CD4-positive, alpha-beta T cell treated with Interleukin-4 for 1 hour (primary cell): ENCODE measurements at places on chromosomes 16 and 17.

DNA sequence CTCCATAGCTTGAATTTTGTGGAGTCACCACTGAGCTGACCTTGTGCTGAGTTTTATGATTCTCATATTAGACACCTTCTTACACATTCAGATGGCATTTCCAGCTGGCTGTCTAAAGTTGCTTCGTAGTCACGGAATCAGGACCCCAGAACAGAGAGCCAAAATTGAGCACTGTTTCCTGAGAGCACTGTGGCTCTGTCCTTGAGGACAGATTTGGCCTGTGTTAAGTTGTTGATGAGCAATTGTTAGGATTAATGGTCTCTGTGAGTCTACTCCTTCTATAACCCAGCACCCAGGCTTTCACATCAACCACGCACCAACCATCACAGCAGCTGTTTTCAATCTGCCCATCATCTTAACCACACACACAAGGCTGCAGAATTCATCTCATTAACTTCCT lies 277.5 kb upstream of the HSBP1 start:
- DNase-seq, result no peak

DNA sequence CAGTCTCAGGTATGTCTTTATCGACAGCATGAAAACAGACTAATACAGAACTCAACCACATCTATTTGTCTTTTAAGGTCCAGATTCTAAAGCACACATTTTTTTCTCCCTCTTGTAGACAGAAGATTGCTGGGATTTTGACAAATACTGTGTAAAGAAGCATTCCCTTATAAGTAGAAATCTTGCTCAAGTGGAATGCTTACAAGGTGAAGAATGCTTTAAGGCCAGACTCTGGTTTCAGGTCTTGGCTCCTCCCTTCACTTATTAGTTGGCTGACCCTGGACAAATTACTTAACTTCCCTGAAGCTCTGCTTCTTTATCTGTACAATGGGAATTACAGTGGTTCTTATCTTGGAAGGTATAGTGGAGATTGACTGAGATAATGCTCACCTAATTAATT lies 242.3 kb upstream of the IRX5 start:
- DNase-seq, result no peak

GRCh38 chr17:6539871-6540270 lies 16.5 kb downstream of the PITPNM3 start:
- no peak for DNase-seq

DNA sequence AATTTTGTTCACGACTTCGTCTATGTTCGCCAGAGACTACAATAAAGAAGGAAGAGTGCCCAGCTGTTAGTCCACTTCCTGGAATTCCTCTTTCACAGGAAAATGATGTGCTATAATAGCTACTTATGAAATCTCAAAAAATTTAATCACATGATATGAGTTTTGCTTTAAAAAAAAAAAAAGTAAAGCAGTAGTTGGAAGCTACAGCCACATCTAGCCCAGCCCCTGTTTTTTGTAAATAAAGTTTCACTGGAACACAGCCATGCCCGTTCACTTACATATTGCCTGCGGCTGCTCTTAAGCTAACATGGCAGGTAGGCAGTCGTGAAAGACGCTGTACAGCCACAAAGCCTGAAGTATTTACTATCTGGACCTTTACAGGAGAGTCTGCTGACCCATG lies 15.3 kb downstream of the VPS53 start:
- no peak for DNase-seq

- DNase-seq, result no peak
Observed at GRCh38 chr17:37754363-37754762, 9.5 kb upstream of the HNF1B start.

- no peak for DNase-seq
Observed at GRCh38 chr16:64541621-64542020, 580.2 kb downstream of the CDH11 start.

GRCh38 chr17:72465191-72466024 lies 344.6 kb downstream of the SOX9 start:
- DNase-seq, result no peak

GRCh38 chr16:88422733-88423447 lies 30.2 kb upstream of the ZFPM1 start:
- DNase-seq, result no peak

GRCh38 chr16:54242199-54242598 lies 44.4 kb downstream of the IRX3 start:
- no peak for DNase-seq

- DNase-seq, result no peak
Observed at GRCh38 chr16:56732832-56733231, 2.9 kb downstream of the NUP93 start.

DNA sequence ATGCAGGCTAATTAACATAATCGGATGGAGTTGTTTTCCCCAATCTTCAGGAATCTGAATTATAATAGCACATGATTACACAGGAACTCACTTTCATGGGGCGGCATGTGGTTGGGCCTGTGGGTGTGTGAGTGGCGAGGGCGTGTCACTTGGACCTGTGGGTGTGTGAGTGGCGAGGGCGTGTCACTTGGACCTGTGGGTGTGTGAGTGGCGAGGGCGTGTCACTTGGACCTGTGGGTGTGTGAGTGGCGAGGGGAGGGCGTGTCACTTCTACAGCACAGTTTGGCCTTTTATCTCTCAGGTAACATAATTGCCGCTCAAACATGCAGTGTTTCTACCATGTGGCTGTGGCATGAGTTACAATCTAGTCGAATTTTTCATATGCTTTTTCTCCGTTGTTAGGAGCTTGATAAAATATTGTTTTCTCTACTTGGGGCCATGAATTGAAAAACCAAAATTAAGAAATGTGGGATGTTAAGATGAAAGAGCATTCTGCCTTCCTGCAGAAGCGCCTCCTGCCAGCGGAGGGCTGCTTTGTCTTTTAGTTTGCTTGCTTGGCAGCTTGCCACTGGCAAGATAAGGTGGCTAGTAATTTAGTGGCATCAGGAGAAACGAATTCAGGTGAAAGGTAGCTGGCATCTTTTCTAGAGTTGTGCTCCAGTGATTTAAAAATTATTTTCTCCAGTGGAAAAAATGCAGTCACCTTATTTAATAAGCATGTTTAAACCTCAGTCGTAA lies 36.2 kb downstream of the USP10 start:
- peak; percentile 68 for DNase-seq

DNA sequence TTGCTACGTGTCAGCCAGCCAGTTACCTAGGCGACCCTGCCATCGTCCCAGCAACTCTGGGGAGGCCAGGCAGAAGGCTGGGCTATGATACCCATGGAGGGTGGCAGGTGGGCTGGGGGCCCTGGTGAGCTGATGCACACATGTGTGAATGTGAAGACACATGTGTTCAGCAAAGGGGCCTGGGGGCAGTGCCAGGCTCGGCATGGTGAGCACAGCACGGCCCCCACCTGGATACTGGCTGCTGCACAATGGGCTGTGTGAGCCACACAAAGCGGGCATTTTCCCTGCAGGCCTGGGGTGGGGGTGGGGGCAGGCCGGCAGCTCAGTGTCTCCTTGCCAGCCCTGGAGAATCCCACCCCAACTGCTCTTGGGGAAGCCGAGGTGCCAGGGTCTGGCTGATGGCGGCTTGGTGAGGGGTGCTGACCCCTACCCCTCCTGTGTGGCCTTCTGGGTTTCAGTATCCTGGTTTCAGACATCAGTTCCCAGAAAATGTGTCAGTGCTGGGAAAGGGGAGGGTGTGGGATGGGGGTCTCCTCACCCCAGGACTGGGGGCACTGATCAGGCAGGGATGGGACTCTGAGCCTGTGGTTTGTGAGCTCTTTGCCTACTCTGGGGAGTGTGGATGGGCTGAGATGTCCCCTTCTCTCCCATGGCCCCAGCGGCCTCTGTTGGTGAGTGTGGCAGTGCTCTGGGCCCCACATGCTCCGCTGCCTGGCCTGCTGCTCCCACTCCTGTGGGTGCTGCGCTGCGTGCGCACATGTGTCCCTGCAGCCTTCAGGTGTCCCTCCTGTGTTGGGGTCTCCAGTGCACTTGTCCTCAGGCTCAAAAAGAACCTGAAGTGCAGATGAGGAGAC lies 5.1 kb downstream of the LLGL1 start:
- DNase-seq, result no peak

- DNase-seq, result no peak
Observed at GRCh38 chr16:71172481-71173207, 57.9 kb downstream of the HYDIN start.

DNA sequence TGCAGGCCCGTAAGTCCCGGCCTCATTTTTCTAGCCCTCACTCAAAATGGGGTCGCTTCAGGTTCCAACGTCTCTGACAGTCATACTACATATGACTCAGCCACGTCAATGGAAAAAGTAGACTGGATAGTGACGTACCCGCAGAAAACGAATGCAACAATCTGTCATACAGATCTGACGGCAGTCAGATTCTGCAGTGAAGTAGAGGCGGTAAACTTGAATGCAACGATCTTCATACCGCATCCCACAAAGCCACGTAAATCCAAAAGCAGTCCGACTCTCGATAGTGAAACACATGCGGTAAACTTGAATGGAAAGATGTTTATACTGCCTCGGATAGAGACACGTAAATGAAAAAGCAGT lies 38.4 kb upstream of the ARL4D start:
- DNase-seq, result peak; percentile 90

GRCh38 chr17:73478334-73478733 lies 165.9 kb downstream of the SDK2 start:
- DNase-seq, result no peak

DNA sequence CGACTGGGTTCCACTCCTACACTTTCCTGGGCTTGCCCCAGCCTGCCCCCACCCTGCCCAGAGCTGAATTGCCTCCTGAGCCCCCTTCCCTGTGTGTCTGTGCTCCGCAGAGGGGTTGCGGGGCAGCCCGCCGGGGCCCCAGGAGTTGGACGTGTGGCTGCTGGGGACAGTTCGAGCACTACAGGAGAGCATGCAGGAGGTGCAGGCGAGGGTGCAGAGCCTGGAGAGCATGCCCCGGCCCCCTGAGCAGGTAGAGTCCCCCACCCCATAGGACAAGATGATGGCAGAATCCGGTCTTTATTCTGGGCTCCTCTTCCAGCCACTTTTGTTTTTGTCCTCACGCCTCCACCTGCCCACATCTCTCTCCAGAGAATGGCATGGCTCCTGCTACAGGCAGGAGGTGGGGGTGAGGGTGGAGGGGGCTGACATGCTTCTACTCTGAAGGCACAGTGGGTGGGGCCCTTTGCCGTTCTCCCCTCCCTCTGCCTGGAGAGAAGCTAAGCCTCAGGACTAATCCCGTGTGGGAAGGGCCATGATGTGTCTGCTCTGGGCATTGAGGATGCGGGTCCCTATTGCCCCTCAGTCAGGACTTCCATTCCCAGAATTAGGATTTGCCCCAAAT lies 3.5 kb downstream of the ACBD4 start:
- DNase-seq, result no peak

GRCh38 chr16:50245417-50246298 lies 20.7 kb upstream of the ADCY7 start:
- DNase-seq, result peak; percentile 49

DNA sequence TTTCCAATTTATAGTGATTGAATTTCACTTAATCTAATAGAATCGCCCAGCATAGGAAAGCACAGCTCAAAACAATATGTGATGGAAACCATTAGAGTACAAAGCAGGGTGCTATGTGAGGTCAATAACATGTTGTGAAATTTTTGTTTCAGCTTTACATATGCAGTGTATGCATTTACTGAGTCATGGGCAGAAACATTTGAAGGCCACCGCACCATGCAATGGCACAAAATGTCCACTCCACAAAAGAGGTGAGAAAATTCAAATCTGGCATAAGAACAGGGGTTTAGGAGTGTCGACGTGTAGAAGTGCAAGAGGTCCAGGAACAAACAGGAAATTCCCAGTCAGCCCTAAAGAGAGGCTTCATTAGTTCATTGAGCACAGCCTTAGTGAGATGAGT lies 131.2 kb downstream of the ANKFN1 start:
- DNase-seq, result no peak

DNA sequence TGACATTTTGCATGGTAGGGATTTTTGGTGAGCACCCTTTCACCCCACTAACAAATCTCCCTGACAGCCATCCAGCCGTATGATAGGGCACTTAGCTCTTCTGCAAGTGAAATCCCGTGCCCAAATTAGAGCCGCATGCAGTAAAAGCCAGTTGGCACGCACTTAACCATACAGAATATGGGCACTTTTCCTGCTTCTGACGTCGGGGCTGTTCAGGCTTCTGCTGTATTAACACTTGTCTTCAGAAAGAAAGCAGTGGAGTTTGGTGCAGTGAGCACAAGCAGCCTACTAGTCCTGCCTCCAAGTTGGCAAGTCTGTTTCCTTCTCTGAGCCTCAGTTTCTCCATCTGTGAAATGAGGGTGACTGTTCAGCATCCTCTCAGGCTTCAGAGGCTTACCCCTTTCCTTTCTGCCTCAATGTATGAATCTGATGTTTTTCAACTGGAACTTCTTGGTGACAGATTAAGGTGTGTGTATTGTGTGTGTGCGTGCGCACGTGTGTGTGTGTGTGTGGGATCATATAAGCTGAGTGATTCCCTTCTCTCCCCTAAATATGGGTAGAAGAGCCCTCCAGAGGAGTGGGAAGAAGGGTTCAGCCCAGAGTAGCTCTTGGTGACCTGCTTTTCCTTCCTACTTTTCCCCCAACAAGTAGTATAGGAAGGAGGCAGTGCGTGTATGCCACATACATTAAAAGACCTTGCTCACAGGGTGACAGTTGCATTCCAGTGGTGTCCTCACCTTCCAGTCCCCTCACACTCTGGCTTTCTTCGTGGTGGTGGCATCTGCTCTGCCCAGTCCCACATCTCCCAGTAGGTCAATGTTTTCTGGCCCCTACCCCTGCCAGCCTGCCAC lies 19.0 kb downstream of the IGF2BP1 start:
- no peak for DNase-seq

- DNase-seq, result no peak
Observed at GRCh38 chr17:76354317-76354729, 607 bp upstream of the PRPSAP1 start.

DNA sequence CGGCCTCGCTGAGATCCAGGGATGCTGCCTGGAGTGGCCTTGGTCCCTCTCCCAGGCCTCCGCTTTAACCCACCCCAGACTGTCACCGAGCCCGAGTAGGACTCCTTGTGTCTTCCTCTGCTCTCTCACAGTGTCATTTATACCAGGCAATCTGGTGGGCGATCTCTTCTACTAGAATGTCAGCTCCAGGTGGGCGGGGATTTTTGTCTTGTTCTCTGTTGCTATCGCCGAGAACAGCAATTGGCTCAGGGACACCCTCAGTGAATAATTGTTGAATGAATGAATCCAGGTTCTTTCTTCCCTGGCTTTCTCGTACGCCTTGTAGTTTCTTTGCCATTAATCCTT lies 591 bp downstream of the DHX38 start:
- DNase-seq, result no peak

- no peak for DNase-seq
Observed at GRCh38 chr17:14332331-14332730, 31.4 kb downstream of the HS3ST3B1 start.

- peak; percentile 44 for DNase-seq
Observed at GRCh38 chr17:74354123-74354522, 7.5 kb downstream of the BTBD17 start.
